Vagina (tissue), 2 donors: ENCODE measurements at places on chromosomes 3 and 15.

- DNase-seq, result no peak
Observed at GRCh38 chr3:29568355-29568754, 287.5 kb downstream of the RBMS3 start.

GRCh38 chr3:14204515-14205284 is 26.1 kb downstream of the LSM3 start:
- DNase-seq, result no peak

DNA sequence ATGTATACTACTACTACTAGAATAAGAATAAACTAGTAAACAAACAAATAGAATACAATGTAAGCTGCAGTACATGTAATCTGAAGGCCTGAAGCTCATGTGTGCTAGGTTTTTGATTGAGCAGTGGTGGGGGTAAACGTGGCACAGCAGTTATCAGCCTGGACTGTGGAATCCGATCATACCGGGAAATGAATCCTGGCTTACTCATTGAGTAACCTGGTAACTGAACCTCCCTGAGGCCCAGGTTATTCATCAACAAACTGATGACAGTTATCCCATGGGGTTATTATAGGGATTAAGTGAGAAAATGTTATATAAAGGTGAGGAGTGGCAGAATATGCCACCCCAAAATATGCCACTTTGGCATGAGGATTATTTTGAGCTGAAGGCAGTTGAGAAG is 339.1 kb downstream of the FHIT start:
- DNase-seq, result no peak

- no peak for DNase-seq
Observed at GRCh38 chr3:46953234-46954010, 23.1 kb downstream of the CCDC12 start.

- no peak for DNase-seq
Observed at GRCh38 chr15:89426500-89426899, 69.9 kb downstream of the RHCG start.

DNA sequence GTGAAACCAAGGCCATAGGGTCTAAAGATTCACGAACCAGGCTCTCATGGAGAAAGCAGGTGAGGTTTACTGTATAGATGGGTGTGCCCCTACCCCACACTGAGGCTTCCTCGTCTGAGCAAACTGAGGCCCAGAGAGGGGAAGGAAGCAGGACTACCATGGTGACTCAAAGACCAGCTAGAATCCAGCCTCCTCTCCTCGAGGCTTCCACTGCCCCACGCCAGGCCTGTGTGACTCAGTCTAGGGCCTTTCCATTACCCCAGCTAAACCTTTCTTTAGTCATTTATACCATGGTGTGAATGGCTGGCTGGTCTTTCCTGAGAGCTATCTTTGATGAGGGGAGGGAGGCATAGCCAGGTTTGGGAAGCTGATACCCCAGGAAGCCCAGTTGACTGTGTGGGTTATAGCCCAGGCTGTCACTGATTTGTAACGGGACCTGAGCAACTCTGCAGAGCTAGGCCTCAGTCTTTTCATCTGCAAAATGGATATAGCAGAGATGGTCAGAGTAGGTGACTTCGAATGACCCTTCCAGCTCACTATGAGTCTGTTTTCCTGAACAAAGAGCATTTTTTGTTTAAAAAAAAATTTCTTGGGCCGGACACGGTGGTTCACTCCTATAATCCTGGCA is 3.0 kb upstream of the RHO start:
- no peak for DNase-seq

- DNase-seq, result no peak
Observed at GRCh38 chr3:36606871-36607765, 157.2 kb downstream of the DCLK3 start.

DNA sequence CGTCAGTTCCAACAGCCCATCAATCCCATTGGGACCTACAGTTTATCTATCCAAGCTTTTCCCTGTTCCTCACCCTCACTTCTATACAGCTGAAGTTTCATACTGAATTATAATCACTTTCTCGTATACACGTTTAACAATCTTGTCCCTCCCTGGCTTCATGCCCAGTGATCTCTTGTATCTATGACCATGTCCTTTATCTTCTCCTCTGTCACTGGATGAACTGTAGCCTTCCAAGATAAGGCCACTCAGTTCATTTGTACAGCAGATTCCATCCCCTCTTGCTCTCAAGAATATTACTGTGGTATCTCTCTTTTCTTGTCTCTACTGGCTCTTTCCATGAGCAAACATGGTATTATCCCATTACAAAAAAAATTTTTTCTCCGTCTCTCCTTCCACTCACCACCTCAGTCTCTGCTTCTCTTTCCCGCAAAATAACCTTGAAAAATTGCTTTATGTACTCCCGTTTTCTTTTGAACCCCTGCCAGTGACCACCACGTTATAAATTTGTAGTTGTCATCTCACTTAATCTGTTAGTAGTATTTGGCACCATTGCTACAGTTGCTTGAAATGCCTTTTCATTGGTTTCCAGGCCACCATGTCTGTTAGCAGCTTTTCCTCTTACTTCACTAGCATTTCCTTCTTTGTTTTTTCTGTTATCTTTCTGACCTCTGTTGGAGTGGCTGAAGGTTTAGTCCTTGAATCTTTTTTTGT is 9.4 kb downstream of the CTNNB1 start:
- no peak for DNase-seq

DNA sequence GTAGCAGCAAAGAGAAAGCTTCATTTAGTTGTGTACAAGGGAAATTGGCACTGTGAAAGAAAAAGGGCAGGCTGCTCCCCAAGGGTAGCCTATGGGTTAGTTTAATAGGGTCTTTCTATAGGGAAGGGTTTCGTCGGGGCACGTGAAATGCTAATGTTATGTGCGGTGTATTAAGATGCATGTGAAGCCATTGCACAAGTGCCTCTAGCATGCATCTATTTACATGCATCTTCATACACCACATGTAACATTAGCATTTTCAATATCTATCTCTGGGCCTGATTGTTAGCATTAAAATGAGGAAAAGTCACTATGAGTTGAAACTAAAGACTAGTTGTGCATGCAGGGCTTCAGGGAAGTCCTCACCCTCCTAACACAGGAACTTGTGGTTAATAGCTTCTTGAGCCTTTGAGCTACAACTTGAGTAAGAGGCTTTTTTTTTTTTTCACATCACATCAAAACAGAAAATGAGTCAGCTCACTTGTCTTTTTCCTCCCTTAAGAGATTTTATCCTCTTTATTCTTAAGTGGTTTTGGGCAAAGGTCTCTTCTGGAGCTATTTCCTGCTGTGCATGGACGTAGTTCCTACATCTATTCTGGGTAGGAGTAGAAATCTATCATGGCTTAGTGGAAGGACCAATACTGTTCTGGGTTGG is 613.4 kb downstream of the ZPLD1 start:
- DNase-seq, result no peak

- DNase-seq, result no peak
Observed at GRCh38 chr3:94460931-94461330, 398.1 kb downstream of the NSUN3 start.

GRCh38 chr15:95990833-95991232 is 339.7 kb upstream of the NR2F2 start:
- no peak for DNase-seq

GRCh38 chr15:57091636-57092035 is 173.2 kb downstream of the TCF12 start:
- no peak for DNase-seq

DNA sequence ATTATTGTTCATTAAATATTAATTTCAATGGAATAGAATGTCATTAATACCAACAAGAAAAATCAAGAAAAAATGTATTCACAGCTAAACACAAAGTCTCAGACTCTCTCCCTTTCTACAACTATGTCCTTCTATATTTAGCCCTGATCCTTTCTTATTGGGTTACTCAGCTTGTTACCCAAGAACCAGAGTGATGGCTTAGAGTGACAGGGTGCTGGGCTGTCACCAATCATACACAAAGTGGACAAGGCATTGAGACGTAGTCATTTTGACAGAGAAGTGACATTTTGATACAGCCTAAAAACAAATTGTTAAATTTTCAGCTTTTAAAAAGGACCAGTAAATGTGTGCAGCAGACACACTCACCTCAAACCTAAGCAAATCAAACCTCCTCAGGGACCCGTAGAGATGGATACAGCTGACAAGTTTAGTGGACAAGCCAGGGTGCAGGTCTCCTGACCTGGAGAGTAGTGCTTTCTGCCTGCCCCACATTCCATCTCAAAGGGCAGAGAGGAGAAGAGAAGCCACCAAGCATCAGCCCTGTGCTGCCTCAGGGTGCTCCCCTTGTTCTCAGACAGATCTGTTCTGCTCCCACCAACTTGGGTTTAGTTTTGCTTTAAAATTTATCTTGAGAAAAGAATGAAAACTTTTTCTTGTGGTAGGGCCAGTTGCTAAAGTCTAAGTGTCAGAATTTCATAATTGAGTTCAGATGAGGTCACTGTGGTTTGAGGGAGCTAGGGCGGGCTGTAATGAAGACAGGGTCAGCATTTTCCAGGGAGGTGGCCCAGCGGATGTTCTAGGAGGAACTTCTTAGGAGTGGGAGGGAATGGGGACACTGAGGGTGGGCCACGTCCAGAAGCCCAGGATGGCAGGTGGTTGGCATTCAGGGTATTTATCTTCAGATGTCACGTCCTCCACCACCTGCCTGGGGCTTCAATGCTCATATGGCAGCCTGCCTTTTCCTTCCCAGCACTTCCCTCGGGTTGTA is 136.5 kb upstream of the TBL1XR1 start:
- no peak for DNase-seq

DNA sequence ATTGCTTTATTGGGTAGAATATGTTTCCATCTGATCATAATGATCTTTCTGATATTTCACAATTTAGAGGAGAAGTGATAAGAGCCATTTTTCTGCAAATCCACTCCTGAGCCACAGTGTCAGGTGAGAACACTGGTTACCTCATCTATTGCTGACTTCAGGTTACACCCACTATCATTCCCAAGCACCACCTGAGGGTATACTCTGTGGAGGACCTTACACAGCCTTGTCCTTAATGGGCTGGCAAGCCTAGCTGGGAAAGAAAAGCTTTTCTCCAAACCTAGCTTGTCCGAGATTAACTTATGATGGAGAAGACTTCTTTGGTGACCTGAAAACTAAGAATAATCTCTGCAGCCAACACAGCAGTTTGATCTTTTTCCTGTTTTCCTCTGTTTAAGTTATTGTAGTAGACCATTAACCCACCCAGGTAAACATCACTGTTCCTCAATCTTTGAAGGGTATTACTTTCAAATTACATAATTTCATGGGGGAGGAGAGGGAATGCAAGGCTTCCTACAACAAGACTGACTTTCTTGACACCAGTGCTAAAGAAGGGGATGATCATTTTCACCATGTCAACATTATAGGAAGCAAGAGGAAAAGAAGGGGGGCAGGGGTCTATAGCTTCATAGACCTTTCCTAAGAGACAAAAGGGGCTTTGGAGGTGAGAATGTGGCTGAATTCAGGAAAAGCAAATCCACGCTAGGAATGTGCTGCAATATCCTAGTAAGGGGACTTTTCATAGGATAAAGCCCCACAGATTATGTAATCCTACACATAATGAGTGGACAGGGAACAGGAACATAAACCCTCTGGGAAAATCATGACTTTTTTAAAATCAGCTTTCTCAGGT is 1.7 kb downstream of the NCEH1 start:
- no peak for DNase-seq

DNA sequence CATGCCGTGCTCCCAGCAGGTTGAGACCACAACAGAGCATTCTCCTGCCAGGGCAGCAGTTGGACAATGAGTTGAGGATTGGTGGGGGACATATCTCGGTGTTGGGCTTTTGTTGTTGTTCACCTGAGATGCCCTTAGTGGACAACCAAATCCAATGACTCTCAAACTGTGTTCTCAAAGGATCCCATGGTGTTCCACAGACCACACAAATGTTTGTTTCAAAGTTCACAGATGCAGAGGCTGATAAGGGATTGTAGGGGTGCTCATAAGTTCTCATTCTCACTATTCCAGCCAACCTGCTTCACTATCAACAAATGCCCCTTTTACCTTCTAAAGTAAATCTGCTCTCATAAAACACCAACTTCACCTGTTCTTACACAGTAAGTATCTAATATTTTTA is 159.9 kb downstream of the OSBPL10 start:
- no peak for DNase-seq

DNA sequence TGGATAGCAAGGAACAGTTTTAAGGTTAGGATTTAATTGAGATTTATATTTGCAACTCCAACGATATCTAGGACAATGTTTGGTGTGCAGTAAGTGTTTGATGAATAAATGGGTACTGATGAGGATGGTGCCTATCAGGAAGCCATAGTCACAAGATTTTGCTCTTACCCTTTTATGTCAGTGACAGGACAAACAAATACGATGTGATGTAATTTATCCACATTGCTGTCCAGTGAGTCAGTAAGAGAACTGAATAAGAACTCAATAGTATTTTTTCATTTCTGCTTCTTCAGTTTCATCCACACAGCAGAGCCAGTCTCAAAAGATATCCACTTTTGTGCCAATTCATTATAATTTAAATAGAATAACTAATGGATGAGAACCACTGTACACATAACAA is 18.5 kb downstream of the C3orf85 start:
- no peak for DNase-seq

GRCh38 chr3:142947352-142947751 is 16.1 kb downstream of the PAQR9 start:
- no peak for DNase-seq

GRCh38 chr15:87938031-87938430 is 318.5 kb downstream of the NTRK3 start:
- no peak for DNase-seq

- no peak for DNase-seq
Observed at GRCh38 chr3:185152410-185153170, at the start of gene C3orf70. Gene C3orf70, minus strand, starts transcription at chr3:185153060. Its CDS starts 237 bp downstream, at chr3:185152823.

GRCh38 chr3:172074586-172074985 is 35.2 kb downstream of the FNDC3B start:
- DNase-seq, result no peak

DNA sequence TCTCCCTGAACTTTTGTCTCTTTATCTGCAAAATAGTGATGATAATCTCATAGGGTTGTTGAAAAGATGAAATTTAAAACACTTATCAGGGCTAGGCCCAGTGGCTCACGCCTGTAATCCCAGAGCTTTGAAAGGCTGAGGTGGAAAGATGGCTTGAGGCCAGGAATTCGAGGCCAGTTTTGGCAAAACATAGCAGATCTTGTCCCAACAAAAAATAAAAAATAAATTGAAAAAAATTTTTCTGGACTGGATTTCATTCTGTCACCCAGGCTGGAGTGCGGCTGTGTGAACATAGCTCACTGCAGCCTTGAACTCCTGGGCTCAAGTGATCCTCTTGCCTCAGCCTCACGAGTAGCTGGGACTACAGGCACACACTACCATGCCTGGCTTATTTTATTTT is 29.6 kb downstream of the LMLN start:
- DNase-seq, result no peak

DNA sequence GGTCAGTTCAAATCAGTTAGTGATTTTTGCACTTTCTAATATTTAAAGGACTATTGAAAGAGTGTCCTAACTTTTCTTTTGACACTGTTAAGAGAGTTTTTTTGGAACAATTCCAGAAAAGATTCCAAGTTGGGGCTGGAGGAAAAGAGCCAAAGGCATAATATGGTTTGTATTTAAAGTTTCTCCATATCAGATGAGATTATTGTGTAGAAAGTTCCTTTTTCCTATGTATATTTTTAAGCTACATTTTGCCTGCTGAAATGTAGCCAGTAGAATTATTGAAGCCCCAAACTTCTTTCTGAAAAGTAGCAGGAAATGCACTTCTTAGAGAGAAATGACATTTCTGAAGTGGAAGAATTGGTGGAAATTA is 136.5 kb upstream of the TSC22D2 start:
- DNase-seq, result no peak
